EH (cell line): ENCODE measurements at places on chromosomes 7 and 10.
A peak's percentile ranks its signal among the peaks of the same experiment; 100 is the strongest.

- no peak for DNase-seq
Observed at GRCh38 chr7:2042650-2043049, 190.1 kb downstream of the MAD1L1 start.

DNA sequence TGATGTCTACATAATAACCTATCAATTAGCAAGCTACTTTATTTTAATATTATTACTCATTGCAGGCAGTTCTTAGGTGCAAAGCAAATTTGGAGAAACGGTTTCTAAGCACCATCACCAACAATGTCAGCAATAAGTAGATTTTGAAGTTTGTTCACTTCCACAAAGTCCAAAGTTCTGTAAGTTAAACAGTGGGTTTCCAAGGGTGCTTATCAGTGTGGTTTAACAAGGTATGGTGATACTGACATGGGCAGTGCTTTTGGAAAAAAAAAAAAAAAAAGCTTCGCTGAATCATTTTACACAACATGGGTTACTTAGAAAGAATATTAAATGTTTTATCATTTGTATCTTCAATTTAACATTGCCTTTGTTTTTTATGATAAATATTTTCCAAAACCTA, 101.8 kb downstream of the SPAG6 start:
- no peak for DNase-seq

- no peak for DNase-seq
Observed at GRCh38 chr7:78443811-78444210, 645.2 kb downstream of the PHTF2 start.

DNA sequence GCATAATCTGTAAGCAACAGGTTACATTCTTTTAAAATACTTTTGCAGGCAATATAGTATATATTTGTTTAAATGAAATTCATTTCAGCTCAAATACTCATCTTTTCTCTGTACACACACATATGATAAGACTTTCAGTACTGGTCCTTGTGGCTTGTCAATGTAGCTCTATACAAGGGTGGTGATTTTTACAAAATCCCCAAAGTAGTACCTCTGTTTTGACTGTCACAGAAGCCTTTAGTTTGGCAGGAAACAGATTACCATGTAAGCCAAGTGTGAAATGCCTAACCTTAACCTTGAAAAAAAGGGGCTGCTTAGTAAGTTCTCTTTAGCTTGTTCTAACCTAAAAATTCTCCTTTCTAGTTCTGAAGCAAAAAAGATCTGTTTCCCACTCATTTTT, 87.9 kb downstream of the KCND2 start:
- DNase-seq, result no peak

DNA sequence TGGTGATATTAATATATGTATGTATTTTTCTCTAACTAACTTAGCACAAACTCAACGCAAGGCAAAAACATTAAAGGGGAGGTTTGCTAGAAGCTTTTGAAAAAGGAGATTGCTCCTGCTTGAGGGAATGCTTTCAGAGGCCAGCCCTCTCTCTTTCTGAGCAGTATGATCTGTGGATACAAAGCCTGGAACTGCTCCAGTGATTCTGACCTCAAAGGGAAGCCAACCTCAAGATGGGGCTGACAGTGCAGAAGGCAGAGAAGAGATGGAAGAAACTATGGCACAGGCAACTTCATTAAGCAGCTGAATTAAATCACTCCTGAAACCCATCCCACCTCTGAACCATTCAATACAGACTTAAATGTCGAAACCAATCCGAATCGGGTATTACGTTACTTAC, 102.4 kb downstream of the USP6NL start:
- DNase-seq, result no peak

DNA sequence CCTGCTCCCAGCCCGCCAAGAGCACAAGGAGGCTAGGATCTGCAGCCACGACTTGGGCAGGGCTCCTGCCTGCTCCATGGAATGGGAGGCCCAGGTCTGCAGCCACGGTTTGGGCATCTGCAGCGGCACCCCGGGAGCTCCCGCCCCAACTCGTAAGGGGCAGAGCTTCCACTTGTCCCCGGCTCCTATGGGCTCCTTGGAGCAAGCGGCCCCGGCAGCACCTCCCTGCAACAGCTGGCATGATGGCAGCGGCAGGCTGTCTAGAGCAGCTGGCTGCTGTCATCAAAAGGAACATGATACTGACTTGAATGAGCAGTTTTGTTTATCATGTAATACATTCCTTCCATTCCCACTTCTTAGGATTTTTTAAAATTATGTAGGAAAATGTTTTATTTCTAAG, 684.0 kb upstream of the FOXK1 start:
- no peak for DNase-seq

GRCh38 chr10:93652857-93653256, 40.5 kb downstream of the PDE6C start:
- peak; percentile 60 for DNase-seq

DNA sequence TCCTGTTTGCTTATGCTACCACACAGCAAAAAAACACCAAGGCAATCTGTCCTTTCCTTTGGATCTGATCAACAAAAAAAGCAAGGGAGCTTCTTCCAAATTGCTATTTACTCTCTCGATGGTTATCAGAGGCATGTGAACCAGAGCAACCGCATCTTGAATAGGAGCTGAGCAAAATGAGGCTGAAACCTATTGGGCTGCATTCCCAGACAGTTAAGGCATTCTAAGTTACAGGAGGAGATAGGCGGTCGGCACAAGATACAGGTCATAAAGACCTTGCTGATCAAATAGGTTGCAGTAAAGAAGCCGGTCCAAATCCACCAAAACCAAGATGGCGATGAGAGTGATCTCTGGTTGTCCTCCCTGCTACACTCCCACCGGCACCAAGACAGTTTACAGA, 76.8 kb upstream of the FRMD4A start:
- no peak for DNase-seq
